Panc1 (cell line): ENCODE measurements at places on chromosomes 13 and 19. TPM values are rescaled to one million over a fixed set of nuclear protein-coding genes. Genes with fewer than 3 reads are reported as not detected.

APLP1 gene
- total RNA-seq, result 74.6 TPM

SSC5D gene
- 13.0 TPM for total RNA-seq

ZNF253 gene
- total RNA-seq, result 8.9 TPM

S1PR2 gene
- 2.9 TPM for total RNA-seq

CACNG6 gene
- 14.6 TPM for total RNA-seq

MCEMP1 gene
- total RNA-seq, result not detected

GSX1 gene
- total RNA-seq, result not detected

ZBTB7A gene
- 48.0 TPM for total RNA-seq

C1QTNF9B gene
- total RNA-seq, result not detected
